Stimulated activated CD8-positive, alpha-beta memory T cell treated with anti-CD3 and anti-CD28 coated beads, Interleukin-15, amount 100 ng/mL, for 48 hours (primary cell): ENCODE measurements at places on chromosomes 3 and 15.

DNA sequence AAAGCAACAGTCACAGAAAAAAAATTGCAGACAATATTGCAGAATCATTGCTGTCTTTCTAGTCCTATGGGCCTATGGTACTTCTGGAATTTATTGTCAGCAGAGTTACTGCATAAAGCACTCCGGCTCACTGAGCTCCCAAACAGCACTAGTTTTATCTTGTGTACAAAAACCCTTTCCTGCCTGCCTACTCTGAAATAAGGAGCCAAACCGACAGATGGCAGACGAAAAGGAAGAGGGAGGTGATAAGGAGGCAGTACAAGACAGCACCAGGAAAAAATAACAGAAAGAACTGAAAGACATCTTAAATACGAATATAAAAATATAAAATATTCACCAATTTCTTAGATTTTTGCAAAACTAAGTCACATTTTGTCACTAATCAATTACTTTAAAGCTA lies 15.6 kb downstream of the HERC1 start:
- DNase-seq: no peak

DNA sequence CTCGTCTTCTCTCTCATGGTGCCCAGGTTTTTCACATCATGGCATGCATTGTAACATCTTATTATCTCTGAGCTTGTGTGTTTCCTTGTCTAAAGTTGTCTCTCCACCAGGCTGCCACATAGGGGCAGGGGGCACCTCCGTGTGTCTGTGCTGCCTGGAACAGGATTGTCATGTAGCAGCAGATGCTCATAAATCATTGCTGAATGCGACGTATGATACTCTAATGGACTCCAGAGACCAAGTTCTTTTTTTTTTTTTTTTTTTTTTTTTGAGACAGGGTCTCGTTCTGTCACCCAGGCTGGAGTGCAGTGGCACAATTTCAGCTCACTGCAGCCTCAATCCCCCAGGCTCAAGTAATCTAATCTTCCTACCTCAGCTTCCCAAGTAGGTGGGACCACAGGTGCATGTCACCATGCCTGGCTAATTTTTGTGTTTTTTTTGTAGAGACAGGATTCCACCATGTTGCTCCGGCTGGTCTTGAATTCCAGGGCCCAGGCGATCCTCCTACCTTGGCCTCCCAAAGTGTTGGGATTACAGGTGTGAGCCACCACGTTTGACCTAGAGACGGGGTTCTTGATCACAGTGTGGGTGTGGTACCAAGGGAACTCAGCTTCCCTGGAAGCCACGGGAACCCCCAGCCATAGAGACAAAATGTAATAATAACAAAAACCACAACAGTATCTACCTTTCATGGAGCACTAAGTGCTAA lies 4.7 kb upstream of the DNASE1L3 start:
- DNase-seq: no peak

- DNase-seq: no peak
Observed at GRCh38 chr3:58414538-58415197, 19.0 kb downstream of the PDHB start.

DNA sequence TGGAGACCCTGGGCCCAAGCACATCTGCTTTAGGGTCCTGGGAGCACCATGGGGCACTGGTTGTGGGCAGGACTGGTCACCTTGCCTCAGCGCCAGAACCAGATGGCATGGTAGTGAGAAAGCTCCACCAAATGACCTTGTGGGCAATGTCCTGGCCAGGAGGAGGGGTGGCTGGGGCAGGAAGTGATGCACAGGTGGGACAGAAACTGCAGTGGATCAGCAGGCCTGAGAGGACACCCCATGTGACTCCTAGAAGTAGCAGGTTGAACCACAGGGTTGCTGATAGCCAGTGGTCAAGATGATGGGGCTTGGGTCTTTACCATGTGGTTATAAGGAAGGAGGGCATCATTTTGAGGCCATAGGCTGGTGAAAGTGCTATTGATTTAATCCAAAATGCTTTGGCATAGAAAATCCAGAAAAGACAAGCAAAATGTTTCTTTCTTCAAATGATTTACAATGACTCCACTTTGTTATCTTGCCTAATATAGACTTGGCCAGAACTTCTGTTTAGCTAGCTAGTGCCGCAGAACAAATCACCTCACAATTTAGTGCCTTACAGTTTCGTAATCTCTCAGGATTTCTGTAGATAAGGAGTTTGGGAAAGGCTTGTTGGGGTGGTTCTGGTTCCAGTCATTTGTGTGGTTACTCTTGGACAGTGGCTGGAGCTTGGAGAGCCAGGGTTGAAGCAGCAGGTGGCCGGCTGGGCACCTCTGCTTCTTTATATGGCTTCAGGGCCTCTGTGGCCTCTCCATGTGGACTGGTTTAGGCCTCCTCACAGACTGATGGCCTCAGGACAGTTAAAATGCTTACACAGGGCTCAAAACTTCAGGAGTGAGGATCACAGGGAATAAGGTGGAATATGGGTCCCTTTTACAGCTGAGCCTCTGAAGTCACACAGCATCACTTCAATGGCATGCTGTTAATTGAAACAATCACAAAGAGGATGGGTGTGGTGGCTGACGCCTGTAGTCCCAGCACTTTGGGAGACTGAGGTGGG lies 27.5 kb downstream of the TMEM158 start:
- no peak for DNase-seq

DNA sequence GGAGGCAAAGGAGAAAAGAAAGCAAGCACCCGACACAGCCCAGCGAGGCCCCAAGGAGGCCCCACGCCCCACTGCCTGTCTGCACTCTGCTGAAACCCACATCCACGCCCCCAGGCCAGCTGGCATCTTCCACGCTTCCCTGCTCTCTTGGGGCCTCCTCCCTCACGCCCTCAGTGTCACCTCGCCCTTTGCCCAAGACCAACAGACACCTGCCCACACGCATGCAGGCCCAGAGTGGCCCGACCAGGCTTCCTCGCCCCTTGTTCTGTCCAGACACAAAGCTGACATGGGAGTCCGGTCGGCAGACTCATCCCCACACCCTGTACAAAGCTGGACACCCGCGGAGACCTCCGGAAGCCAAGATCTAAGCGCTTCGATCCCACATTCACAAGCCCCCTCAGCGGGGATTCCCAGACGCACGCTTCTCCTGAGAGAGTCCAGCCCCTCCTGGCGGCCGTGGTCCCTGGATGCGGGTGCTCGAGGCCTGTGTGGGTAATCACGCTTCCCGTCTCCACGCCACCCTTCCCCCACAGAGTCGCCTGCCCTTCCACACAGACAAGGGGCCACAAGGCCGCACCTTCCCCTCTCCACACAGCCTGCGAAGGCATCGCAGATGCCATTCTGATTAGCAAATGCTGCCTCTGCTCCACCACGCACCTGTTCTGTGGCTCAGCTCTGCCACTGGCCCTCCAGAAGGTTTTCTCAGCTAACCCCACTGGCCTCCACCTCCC lies 176.6 kb downstream of the XXYLT1 start:
- no peak for DNase-seq

GRCh38 chr3:98726084-98726483 lies 37.1 kb upstream of the ST3GAL6 start:
- no peak for DNase-seq

DNA sequence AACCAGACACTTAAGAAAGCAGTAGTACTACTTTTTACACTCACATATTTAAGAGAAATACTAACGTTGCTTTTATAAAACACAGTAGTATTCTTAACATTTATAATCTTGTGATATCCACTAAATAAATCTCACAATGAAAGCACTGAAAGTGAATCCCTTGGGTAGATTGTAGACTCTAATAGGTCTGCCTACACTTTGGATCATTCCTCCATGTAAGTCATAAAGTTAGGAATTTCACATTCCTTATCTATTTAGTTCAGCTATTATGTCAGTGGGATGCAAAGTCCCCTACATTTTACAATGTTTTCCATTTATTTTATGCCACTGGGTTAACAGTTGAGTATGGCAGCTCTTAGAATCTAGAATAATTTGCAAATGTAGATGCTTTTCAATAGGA lies 330.7 kb downstream of the LSAMP start:
- no peak for DNase-seq

- DNase-seq: no peak
Observed at GRCh38 chr15:83205725-83206324, 1.8 kb downstream of the HDGFL3 start.

GRCh38 chr15:73602992-73603391 lies 30.2 kb downstream of the NPTN start:
- no peak for DNase-seq

- no peak for DNase-seq
Observed at GRCh38 chr15:88803241-88803919, at the start of gene ACAN. Gene ACAN (plus strand): TSS chr15:88803436. CDS start chr15:88836207, 32,771 bp downstream.

GRCh38 chr3:61417352-61417751 lies 144.0 kb upstream of the PTPRG start:
- DNase-seq: no peak

DNA sequence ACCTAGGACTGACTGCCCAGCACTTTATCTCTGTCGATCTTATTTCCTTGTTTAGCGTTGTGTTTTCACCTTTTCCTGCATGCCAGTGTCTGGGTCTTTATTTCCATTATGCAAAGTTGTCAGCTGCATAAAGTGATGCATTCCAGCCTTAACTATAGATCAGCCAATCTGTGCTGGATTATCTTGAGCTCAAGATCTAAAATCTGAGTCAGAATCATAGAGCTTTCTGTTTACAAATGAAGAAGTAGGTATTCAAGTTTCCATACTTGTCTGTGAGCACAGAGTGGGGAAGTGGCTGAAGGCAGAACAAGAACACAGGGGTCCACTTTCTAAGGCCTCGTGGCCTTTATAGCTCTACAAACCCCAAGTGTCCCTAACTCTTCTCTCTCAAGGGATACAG lies 82.4 kb upstream of the PLCL2 start:
- DNase-seq: no peak

GRCh38 chr3:110576960-110577359 lies 494.7 kb upstream of the NECTIN3 start:
- DNase-seq: no peak

GRCh38 chr3:13497386-13497785 lies 17.3 kb downstream of the HDAC11 start:
- DNase-seq: no peak

GRCh38 chr3:66478960-66479359 lies 21.9 kb downstream of the LRIG1 start:
- no peak for DNase-seq

DNA sequence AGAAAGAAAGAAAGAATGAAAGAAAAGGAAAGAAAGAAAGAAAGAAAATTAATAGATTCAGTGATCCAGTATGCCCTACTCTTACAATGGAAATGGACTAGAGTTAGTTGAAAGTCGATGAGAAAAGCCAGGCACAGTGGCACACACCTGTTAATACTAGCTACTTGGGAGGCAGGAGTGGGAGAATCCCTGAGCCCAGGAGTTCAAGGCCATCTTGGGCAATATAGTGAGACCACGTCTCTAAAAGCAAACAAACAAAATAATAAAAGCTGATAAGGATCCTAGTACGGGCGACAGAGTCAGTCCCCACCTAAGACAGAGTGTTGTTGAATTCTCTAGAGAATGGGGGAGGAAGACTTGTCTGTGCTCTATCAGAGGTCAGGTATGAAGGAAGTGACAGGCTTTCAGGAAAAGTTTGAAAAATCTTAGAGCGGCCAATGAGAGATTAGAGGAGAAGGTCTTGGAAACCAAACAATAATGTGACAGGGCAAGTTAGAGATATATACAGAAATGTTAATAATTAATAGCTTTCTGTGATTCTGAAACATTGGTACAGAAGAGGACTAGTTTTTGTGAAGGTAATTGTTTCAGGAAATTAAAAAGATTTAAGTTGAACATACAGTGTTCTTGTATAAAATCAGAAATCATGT lies 117.9 kb upstream of the PTX3 start:
- DNase-seq: no peak

- no peak for DNase-seq
Observed at GRCh38 chr15:87604857-87605446, 651.6 kb downstream of the NTRK3 start.

DNA sequence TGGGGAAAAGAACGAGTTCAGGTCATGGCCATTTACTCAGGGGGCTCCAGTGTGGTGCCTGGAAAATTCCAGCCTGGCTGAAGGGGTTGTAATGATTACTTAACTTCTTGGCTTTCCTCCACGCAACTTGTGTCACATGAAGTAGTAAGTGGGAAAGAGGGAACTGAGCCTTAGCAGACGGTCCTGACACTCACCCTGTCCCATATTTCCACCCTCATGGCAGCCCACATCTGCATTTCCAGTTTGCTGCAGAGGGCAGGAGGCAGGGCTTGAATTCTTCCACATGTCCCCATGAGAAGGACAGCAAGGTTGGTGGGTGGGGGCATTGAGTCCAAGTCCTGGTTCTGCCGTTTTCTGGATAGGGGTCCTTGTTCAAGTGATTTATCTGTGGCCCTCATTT lies 7.8 kb upstream of the CAMP start:
- DNase-seq: no peak

DNA sequence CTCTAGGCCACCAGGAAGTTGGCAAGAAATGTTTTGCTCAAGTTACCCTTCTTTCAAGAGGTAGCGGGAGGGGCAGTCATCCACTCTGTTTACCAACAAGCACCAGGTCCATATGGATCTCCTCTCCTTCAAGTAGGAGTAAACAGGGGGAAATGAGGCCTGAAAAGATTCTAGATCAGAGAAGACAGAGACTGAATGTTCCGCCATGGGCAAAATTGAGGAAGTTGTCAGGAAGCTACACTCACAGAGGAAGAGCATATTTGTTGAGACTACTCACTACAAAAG lies 81.6 kb downstream of the KLF15 start:
- no peak for DNase-seq

DNA sequence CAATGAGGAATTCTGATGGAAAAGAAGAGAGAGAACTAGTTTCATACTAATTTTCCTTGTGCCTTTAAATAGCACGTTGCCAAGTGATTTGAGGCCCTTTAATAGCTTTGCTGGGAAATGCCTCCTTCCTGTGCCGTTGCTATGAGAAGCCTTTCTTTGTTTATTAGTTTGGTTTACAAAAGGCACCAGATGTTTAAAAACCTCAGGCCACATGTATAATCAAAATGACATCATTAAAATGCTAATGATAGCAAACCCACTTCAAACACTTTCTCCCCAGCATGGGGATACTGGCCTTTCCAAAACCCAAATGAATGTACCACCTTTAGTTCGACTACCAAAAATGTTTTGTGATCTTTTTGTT lies 50.0 kb upstream of the TBC1D23 start:
- DNase-seq: no peak

DNA sequence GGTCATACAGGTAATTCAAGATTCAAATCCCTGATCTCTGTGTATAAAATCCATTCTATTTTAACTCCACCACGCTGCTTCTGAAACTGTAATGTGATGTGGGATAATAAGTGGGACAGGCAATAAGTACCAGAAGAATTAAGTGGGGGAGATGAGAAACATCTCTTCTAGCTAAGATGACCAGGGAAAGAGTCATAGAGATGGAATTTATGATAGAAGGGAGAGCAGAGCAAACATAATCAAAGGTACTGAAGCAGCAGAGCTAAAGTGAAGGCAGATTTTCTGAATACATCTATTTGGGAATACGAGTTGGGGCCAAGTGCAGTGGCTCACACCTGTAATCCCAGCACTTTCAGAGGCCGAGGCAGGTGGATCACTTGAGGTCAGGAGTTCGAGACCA lies 4.9 kb downstream of the MRPL47 start:
- no peak for DNase-seq

- no peak for DNase-seq
Observed at GRCh38 chr3:13013151-13013561, 60.1 kb downstream of the IQSEC1 start.

GRCh38 chr15:85974348-85974705 lies 105.3 kb upstream of the AGBL1 start:
- DNase-seq: no peak
